Neural crest cell (in vitro differentiated cells): ENCODE measurements at places on chromosomes 5 and 9.

- DNase-seq = no peak
Observed at GRCh38 chr5:59222687-59223511, 640.0 kb downstream of the RAB3C start.

DNA sequence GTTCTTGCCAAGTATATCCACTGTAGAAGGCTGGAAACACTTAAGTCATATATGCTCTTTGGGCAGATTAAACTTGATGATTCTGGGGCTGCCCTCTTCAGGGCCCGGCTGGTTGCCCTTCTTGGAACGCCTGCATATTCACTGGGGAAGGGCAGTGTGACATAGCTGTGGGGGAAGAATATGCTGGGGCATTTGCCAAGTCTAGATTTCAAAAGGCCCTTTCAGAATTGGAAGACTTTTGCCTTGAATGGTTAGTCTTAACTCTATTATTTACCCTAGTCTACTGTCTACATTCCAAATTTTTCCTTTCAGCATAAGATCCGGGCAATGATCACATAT, 161.2 kb upstream of the PITX1 start:
- no peak for DNase-seq

DNA sequence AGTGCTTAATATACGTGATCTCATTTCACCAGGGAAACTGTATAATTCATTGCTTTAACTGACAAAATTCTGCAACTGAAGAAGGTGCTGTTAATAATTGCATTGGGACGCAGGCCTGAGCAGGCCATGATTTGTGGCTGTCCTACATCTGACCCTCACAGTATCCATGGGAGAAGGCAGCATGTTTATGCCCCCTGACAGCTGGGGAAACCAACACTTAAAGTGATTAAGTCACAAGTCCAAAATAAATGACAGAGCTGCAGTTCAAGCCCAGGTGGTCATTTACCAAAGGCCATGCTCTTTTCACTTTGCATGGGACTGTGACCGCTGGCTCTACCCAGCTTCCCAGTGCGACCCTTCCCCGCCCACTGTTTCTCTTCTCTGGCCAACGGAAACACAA, 30.5 kb upstream of the KCNMB1 start:
- no peak for DNase-seq

DNA sequence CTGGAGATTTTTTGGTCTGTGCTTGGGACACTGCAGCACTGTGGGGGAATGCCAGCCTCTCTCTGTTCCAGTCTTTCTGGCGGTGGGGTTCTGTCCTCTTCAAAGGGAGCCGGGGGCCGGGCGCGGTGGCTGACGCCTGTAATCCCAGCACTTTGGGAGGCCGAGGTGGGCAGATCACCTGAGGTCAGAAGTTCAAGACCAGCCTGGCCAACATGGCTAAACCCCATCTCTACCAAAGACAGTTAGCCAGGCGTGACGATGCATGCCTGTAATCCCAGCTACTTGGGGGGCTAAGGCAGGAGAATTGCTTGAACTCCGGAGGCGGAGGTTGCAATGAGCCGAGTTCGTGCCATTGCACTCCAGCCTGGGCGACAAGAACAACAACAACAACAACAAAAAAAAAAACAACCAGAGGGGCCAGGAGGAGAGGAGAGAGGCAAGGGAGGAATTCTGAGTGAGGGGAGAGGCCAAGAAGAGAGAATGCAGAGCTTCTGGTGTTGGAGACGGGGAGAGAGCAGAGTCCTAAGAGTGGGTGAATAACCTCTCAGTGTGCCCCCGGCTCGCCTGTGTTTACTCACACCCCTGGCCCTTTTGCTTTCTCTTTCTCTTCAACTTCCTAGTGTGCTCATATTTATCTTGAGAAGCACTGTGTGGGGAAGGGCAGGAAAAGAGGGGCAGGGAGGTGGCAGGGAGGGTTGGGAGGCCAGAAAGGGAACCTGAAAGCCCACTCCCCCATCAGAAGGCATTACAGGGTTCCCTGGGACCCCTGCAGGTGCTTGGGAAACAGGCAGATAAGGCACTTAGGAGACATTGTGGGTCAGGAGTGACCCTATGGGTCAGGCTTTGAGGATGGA, 3.2 kb upstream of the SET start:
- DNase-seq = no peak

DNA sequence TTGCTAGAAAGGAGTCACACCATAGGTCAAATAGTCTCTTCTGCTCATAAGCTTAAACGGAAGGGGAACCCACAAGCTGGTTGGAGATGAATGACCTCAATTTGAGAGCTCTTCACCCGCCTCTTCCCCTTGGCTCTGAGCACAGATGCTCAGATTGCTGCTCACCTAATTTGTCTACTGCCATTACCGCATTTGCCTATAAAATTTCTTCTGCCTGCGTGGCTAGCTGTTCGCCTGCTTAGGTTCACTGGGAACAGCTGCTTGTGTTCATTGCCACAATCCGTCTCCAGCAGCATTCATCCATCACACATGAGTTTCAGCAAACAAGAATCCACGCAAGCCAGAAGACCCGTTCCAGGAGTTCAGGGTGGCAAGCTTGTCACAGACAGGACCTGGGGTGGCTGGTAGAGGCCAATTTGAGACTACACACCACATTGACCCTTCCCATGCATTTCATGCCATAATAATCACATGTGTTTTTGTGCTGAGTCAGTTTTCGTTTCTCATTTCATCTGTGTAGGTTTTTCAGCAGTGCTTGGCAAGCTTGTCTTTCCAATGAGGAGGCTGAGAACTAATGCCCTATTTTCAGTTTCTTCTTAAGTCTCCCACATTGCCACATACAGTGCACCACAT, 50.2 kb upstream of the DNAH5 start:
- DNase-seq = no peak
